Smooth muscle cell of trachea (primary cell): ENCODE measurements at places on chromosomes 7 and 10. TPM values are rescaled to one million over a fixed set of nuclear protein-coding genes. Genes with fewer than 3 reads are reported as not detected.

Gene PNLIP
- not detected in 2 replicates for total RNA-seq

Gene EBLN1
- total RNA-seq = not detected in 2 replicates

Gene RTKN2
- total RNA-seq = 0.33 and 1.3 TPM in 2 replicates

Gene ALOX5
- not detected in 2 replicates for total RNA-seq

Gene CFAP70
- 0.87 and 1.7 TPM in 2 replicates for total RNA-seq
